ENCODE measurements at places on chromosomes 7 and 10.
A peak's percentile ranks its signal among the peaks of the same experiment; 100 is the strongest.

DNA sequence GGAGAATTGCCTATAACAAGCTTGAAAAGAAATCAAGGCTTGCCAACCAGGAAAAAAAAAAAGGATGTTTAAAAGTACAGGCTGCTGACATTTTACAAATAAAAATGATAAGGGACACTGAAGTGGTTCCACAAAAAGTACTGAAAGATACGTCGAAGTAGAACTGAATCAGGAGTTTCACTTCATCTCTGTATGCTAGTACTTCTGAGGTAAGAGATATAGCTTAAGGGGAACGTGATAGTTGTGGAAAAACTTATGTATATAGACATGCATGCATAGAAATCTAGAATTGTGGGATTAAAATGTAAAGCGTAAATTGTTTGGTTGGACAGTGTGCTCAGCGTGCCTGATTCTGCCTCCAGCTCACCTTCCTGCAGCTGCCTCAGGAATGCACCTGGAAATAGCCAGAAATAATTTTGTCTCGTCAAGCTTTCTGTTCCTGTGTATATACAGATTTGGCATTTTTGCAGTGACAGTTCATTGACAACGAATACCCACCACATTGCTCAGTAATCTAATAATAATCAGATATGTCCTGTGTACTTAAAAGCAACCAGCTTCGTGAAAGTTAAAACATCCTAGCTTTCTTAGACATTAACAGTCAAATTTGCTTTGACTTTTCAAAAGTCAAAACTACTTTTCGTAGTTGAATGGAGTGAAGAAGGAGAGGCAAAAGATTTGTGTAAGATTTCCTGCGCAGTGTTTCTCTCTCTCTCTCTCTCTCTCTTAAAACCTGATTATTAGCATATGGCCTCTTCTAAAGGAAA, 1.4 kb downstream of the SOSTDC1 start:
- H3K36me3 ChIP-seq = no peaks in the 10 kb centered on the region
- no peaks in the 10 kb centered on the region for H3K27me3 ChIP-seq
- no peak overlapping the region for H3K4me3 ChIP-seq
- H3K27ac ChIP-seq = no peak overlapping the region
- H3K4me1 ChIP-seq = no peaks in the 10 kb centered on the region
- DNase-seq = no peak

DNA sequence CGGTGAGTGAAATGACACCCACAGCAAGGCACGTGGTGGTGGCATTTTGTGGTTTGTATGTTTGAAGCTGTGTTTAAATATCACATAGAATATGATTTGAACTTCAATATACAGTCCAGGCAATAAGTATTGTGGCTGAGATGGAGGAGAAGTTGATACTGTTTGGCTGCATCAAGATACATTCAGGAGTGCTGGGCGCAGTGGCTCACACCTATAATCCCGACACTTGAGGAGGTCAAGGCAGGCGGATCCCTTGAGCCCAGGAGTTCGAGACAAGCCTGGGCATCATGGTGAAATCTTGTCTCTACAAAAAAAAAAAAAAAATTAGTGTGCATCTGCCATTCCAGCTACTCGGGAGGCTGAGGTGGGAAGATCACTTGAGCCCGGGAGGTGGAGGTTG, 35.2 kb upstream of the NUB1 start:
- peaks cover 5% of the 10 kb centered on the region for H3K27me3 ChIP-seq
- no peaks in the 10 kb centered on the region for H3K36me3 ChIP-seq
- H3K4me3 ChIP-seq = no peak overlapping the region
- H3K4me1 ChIP-seq = peaks cover 9% of the 10 kb centered on the region
- H3K27ac ChIP-seq = no peak overlapping the region

GRCh38 chr7:66609176-66609575, 19.5 kb upstream of the KCTD7 start:
- H3K36me3 ChIP-seq = no peaks in the 10 kb centered on the region
- H3K4me3 ChIP-seq = no peak overlapping the region
- H3K27me3 ChIP-seq = no peaks in the 10 kb centered on the region
- no peak for DNase-seq
- no peak overlapping the region for H3K27ac ChIP-seq
- H3K4me1 ChIP-seq = no peaks in the 10 kb centered on the region

DNA sequence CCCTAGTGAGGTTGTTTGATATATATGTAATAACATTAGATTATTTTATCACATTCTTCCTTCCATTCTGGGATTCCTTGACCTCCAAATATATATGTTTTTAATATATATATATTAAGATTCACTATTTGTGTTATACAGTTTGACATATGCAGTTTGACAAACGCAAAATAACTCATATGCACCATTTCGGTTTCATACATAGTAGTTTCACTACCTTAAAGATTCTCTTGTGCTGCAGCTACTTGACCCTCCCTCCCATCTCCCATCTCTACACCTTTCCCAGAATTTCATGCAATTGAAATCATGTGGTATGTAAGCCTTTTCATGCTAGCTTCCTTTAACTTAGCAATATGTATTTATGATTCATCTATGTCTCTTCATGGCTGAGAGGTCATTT, 1244.4 kb downstream of the SORCS3 start:
- no peaks in the 10 kb centered on the region for H3K36me3 ChIP-seq
- H3K27ac ChIP-seq = no peak overlapping the region
- H3K4me3 ChIP-seq = no peak overlapping the region
- DNase-seq = no peak
- no peaks in the 10 kb centered on the region for H3K4me1 ChIP-seq

GRCh38 chr7:142275028-142275427, 17.2 kb upstream of the PRSS58 start:
- no peak for DNase-seq
- no peak overlapping the region for H3K4me3 ChIP-seq
- H3K4me1 ChIP-seq = no peaks in the 10 kb centered on the region
- H3K27ac ChIP-seq = no peak overlapping the region

- H3K27me3 ChIP-seq = no peaks in the 10 kb centered on the region
- no peaks in the 10 kb centered on the region for H3K36me3 ChIP-seq
- peak overlapping the region; percentile 77 for H3K27ac ChIP-seq
- H3K4me1 ChIP-seq = peaks cover 69% of the 10 kb centered on the region
- H3K4me3 ChIP-seq = no peak overlapping the region
- DNase-seq = no peak
Observed at GRCh38 chr7:130993671-130994365, 259.8 kb upstream of the KLF14 start.
